ENCODE measurements at places on chromosomes 3 and 15. TPM values are rescaled to one million over a fixed set of nuclear protein-coding genes. Genes with fewer than 3 reads are reported as not detected.

The PIGB gene
- 20.3 TPM for total RNA-seq

The CASR gene
- not detected for total RNA-seq

The SFMBT1 gene
- total RNA-seq, result 4.8 TPM

The PSMD2 gene
- total RNA-seq, result 364 TPM

The GRAMD1C gene
- total RNA-seq, result 2.2 TPM

The CDHR4 gene
- not detected for total RNA-seq

The PAK6 gene
- under 0.01 TPM for total RNA-seq

The MNS1 gene
- 0.43 TPM for total RNA-seq

The CA12 gene
- 8.1 TPM for total RNA-seq

The STX19 gene
- not detected for total RNA-seq

The ELL3 gene
- 4.3 TPM for total RNA-seq

The RPP14 gene
- 16.0 TPM for total RNA-seq

The SQOR gene
- total RNA-seq, result 81.6 TPM

The IQCF5 gene
- total RNA-seq, result not detected

The GUCA1C gene
- not detected for total RNA-seq

The RPUSD3 gene
- 28.3 TPM for total RNA-seq

The ALS2CL gene
- total RNA-seq, result 2.6 TPM

The CFAP100 gene
- total RNA-seq, result not detected

The CHL1 gene
- not detected for total RNA-seq

The ANKRD63 gene
- not detected for total RNA-seq

The KNG1 gene
- not detected for total RNA-seq

The MAGI1 gene
- 20.7 TPM for total RNA-seq

The DLG1 gene
- 51.9 TPM for total RNA-seq

The RIOX2 gene
- total RNA-seq, result 31.6 TPM

The CELF6 gene
- not detected for total RNA-seq

The POPDC2 gene
- 1.3 TPM for total RNA-seq

The CHCHD6 gene
- total RNA-seq, result 9.1 TPM

The HGD gene
- 0.43 TPM for total RNA-seq

The AHSG gene
- total RNA-seq, result not detected

All from fibroblast of villous mesenchyme (primary cell).